Stimulated activated CD4-positive, alpha-beta T cell treated with anti-CD3 and anti-CD28 coated beads, TNF-alpha, amount 100 ng/mL, for 24 hours (primary cell): ENCODE measurements at places on chromosomes 4 and X.

DNA sequence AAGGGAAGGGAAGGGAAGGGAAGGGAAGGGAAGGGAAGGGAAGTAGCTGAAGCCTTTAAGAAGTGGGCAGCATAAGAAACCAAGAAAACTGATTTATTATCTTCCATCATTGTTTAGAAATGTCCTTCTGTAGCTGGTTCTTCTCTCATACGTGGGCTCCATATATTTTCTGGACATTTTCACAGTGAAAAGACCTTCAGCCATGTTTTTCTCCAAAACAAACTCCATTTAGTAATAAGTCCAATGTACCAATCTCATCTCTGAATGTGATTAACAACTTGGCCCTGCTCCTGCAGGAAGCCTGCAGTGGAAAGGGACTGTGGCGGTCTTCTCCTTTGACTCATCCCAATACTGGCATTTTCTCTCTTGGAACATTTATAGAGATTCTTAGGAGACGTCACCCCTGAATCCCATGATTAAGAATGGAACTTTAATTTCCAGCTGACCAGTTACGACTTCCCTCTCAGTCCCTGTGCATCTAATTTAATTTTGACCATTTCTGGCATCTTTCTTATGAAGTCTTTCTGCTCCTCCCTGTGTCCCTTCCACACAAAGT is 96.6 kb upstream of the GUCY1A1 start:
- no peak for DNase-seq

GRCh38 chr4:19729886-19730651 is 521.6 kb upstream of the SLIT2 start:
- no peak for DNase-seq

DNA sequence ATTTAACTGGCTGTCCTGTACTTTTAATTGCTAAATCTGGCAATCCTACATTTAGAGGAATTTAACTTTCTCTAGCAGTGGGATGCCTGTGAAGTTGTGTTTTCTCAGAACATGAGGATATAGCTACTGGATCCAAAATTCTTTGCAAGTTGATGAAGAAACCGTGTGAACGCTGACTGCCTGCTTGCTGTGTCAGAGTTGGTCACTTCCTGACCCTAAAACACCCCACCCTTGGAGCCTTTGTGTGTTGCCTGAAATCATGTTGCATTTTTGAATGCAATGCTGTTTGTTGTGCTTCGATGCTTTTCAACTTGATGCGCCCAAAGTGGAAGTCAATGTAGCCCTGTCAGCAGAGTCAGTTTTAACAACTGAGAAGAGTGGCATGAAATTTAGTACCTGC is 211.2 kb downstream of the ANK2 start:
- no peak for DNase-seq

GRCh38 chr4:88062843-88063242 is 55.4 kb downstream of the PKD2 start:
- DNase-seq: no peak

GRCh38 chr4:114349543-114350175 is 248.9 kb upstream of the UGT8 start:
- no peak for DNase-seq

- DNase-seq: no peak
Measured at GRCh38 chr4:174152717-174153466, 130.6 kb downstream of the FBXO8 start.

- no peak for DNase-seq
Measured at GRCh38 chrX:110691446-110691845, 104.2 kb downstream of the CHRDL1 start.

DNA sequence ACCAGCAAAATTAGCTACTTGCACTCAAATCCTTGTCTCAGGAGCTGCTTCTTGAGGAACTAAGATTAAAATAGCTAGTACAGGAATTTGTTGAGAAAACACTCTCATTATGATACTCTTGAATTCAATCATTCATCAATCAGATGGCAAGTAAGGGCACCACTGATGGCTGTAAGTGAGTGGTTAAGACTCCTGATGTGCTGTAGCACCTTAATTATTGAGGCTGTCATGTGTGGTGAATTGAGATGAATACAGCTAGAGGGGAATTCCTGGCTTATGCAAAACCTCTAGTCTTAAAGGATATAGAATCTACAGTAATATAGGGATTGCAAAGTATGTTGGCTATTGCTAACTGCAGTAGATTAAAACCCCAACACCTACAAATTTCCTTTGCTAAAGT is 509.1 kb downstream of the IQCM start:
- no peak for DNase-seq

DNA sequence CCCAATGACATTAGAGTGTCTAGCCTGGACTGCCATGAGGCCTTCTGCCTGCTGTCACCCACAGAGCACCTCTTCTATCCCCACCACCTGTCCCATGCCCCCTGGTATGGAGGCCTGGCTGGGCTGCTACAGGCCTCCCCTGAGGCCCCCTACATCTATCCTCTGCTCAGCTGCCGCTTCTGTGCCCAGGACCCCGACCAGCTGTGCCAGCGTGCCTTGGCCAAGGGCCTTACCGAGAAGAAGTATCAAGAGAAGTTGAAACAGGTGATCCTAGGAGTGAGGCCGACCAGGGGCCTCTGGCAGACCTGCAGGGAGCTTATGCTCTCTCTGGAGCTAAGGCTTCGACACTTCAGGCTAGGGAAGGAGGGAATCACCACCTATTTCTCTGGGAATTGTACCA is 21.7 kb upstream of the TECRL start:
- DNase-seq: no peak

DNA sequence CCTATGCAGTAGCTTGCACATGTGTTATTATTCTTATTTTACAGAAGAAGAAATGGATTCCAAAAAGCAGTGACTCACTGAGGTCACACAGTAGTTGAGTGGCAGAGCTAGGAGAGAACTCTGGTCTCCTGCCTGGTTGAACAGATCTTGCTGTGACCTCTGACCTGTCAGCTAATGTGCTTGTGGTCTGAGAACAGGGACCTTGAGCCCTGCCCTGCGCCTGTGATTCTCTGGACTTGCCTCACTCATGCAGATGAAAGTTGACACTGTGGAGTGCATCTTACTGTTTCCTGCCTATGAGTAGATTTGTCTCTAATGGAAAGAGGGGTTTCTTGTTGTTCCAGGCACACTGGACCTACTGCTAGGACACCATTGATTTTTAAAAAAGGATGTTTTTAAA is 32.3 kb downstream of the ETNPPL start:
- no peak for DNase-seq
